ENCODE measurements at places on chromosomes 13 and 19. TPM values are rescaled to one million over a fixed set of nuclear protein-coding genes. Genes with fewer than 3 reads are reported as not detected.

MIPEP gene
- 13.8 TPM for total RNA-seq

DNA sequence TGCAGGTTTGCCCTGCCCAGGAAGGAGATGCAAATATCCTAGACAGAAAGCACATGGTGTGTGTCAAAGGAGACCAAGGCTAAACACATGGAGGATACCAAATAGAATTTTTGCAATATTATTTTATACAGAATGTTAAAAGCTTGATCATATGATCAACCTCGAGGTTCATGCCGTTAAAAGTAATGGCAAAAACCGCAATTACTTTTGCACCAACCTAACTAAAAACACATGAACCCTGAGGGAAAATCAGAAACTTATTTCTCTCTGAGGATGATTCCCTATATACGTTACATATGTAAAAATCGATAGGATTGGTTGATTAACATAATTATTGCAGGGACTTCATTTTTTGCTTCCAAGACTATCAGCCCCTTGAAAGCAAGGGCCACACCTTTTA is 88.1 kb downstream of the MZT1 start:
- DNase-seq = no peak
- no peaks in the 10 kb centered on the region for H3K27me3 ChIP-seq
- no peaks in the 10 kb centered on the region for H3K36me3 ChIP-seq
- no peaks in the 10 kb centered on the region for H3K4me1 ChIP-seq

DNA sequence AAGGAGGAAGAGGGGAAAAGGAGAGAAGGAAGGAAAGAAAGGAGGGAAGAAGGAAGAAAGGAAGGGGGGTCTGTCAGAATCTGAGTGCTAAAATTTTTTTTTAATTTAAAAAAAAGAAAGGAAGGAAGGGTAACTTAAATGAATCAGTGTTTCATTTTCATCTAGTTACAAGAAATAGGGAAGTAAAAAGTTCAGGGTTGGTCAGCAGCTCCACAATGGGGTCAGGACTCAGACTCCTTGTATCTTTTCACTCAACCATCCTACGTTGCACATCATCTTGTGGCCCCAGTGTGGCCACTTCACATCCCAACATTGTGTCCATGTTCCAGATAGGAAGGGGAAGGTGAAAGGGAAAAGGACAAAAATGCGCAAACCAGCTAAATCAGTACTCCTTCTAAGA is 14.3 kb upstream of the FNDC3A start:
- DNase-seq = no peak
- H3K27ac ChIP-seq = no peak overlapping the region
- no peaks in the 10 kb centered on the region for H3K4me1 ChIP-seq
- no peak overlapping the region for H3K4me3 ChIP-seq
- H3K36me3 ChIP-seq = no peaks in the 10 kb centered on the region

DNA sequence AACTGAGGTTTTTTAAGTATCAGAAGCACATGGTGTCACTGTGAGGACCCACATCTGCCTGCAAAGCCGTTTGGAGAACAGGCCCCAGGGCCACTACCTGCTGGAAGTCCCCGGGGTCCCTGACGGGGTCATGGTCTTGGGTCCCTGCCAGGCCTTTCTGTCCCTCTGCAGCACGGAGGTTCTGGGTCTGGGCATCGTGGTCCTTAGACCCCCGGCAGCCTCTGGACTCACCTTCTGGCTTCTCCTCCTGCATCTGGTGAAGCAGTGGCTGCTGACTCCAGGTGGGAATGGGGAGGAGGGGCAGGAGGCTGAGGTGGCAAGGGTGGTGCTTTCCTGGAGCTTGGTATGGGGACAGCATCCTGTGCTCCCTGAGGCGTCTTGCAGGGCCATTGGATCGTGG is 198.6 kb downstream of the TEX29 start:
- H3K4me1 ChIP-seq = no peaks in the 10 kb centered on the region
- no peak for DNase-seq
- no peaks in the 10 kb centered on the region for H3K36me3 ChIP-seq
- H3K27me3 ChIP-seq = no peaks in the 10 kb centered on the region
- no peak overlapping the region for H3K27ac ChIP-seq

GRCh38 chr13:40345149-40345514 is 321.3 kb downstream of the FOXO1 start:
- H3K36me3 ChIP-seq = no peaks in the 10 kb centered on the region
- no peaks in the 10 kb centered on the region for H3K4me1 ChIP-seq
- H3K4me3 ChIP-seq = no peak overlapping the region
- no peak for DNase-seq

- H3K36me3 ChIP-seq = no peaks in the 10 kb centered on the region
- H3K4me1 ChIP-seq = peaks cover 37% of the 10 kb centered on the region
- H3K27me3 ChIP-seq = no peaks in the 10 kb centered on the region
- 0 out of 2 replicates have a peak overlapping the region, but pooled peaks have one; percentile 1 for H3K4me3 ChIP-seq
- H3K27ac ChIP-seq = peak overlapping the region; percentile 77
These were observed 7.2 kb downstream of the ZBTB7A start for GRCh38 chr19:4059453-4059871.

- H3K36me3 ChIP-seq = no peaks in the 10 kb centered on the region
- no peak overlapping the region for H3K4me3 ChIP-seq
- no peaks in the 10 kb centered on the region for H3K27me3 ChIP-seq
- no peak for DNase-seq
- no peaks in the 10 kb centered on the region for H3K4me1 ChIP-seq
These were observed 65.1 kb upstream of the ITM2B start for GRCh38 chr13:48167866-48168265.

DNA sequence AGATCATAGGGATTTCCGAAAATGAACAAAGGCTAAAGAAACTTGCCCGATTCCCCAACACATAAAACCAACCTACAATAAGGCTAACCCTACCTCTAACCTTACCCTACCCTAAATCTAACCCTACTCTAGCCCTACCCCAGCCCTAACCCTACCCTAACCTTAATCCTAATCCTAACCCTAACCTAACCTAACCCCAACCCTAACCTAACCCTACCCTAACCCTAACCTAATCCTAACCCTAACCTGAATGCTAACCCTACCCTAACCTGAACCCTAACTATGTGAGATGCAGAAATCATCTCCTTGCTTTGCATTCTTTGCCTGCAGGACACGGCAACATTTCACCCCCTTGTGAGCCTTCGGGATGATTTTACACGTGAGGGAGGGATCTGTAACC is 67.6 kb upstream of the SOX1 start:
- no peaks in the 10 kb centered on the region for H3K27me3 ChIP-seq
- H3K36me3 ChIP-seq = no peaks in the 10 kb centered on the region
- DNase-seq = no peak

Data from Panc1 (cell line).